ENCODE measurements at places on chromosomes 16 and 17. TPM values are rescaled to one million over a fixed set of nuclear protein-coding genes. Genes with fewer than 3 reads are reported as not detected.

- peak overlapping the region; percentile 33 for H3K4me3 ChIP-seq
- no peaks in the 10 kb centered on the region for H3K36me3 ChIP-seq
- H3K27ac ChIP-seq, result peak overlapping the region; percentile 83
- DNase-seq, result no peak
Observed at GRCh38 chr16:86509759-86510464, 415 bp upstream of the FOXF1 start.

Gene ARRB2
- 17.7 TPM for total RNA-seq

DNA sequence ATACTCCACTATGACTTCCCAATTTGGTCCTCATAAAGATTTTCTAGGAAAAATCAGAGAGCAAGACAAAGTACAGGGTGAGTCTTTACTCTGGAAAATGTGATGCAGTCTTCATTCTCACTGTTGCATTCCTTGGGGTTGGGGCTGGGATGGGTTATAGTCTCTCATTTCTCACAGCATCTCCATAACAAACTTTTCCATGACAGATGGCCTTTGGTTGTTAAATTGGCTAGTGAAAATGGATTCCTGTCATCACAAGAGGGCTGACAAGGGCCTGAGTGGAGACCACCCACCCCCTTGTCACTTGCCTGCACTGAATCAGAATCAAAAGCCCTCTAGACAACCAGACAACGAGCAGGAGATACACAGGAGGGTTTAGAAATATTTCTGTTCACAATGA is 174.6 kb downstream of the AATF start:
- no peak overlapping the region for H3K27ac ChIP-seq
- no peak overlapping the region for H3K4me3 ChIP-seq
- peaks cover 10% of the 10 kb centered on the region for H3K36me3 ChIP-seq
- H3K27me3 ChIP-seq, result no peaks in the 10 kb centered on the region
- peaks cover 7% of the 10 kb centered on the region for H3K4me1 ChIP-seq
- no peak for DNase-seq

Gene OR4D1
- total RNA-seq, result not detected

- H3K36me3 ChIP-seq, result peaks cover 7% of the 10 kb centered on the region
- peaks cover 49% of the 10 kb centered on the region for H3K4me1 ChIP-seq
- peak; percentile 22 for DNase-seq
- peak overlapping the region; percentile 46 for H3K27ac ChIP-seq
Observed at GRCh38 chr16:28534542-28535373, 4.0 kb downstream of the NUPR1 start.

- H3K4me1 ChIP-seq, result peaks cover 7% of the 10 kb centered on the region
- no peaks in the 10 kb centered on the region for H3K27me3 ChIP-seq
- no peak overlapping the region for H3K4me3 ChIP-seq
- no peak for DNase-seq
- no peak overlapping the region for H3K27ac ChIP-seq
- no peaks in the 10 kb centered on the region for H3K36me3 ChIP-seq
Observed at GRCh38 chr16:1870365-1871082, 1.4 kb downstream of the MEIOB start.

DNA sequence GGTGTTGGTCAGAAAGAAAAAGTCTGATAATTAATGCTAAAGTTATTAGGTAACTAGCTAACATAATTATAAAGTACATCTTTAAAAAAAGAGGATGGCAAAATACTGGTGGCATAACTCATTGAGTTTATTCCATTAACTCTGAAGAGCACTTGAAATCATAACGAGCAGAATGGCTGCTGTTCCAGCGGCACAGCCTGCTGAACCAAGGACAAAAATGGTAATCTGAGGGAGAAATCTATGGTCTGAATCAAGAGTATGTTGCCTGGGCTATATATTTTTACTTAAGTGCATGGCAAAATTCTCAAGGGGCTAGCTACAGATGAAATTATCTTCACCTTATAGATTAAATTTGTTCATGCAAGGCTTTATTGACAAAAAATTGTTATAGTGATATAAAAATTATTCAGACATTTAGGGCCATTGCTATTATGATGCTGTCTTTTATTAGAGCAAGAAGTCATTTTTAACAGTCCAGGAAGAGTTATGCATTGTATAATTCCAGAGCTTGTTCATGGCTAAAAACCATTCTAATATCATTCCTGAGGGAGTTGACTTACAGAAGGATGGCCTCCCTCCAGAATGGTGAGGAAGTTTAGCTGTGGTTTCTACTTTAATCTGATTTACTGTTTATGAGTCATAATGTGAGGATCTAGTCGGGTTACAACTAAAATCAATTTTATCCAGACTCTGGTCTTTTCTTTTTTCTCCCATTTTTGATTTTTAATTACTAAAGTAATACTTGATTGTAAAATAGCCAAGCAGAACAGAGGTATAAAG is 41.4 kb upstream of the ANKFN1 start:
- no peak overlapping the region for H3K27ac ChIP-seq
- no peak for DNase-seq
- no peak overlapping the region for H3K4me3 ChIP-seq
- no peaks in the 10 kb centered on the region for H3K4me1 ChIP-seq
- no peaks in the 10 kb centered on the region for H3K36me3 ChIP-seq
- H3K27me3 ChIP-seq, result no peaks in the 10 kb centered on the region

Gene KIAA0753
- 20.8 TPM for total RNA-seq

Gene HS3ST4
- total RNA-seq, result not detected

Gene MYLK3
- 0.10 TPM for total RNA-seq

GRCh38 chr16:16992975-16993765 is 477.6 kb downstream of the XYLT1 start:
- H3K36me3 ChIP-seq, result no peaks in the 10 kb centered on the region
- no peaks in the 10 kb centered on the region for H3K4me1 ChIP-seq
- H3K4me3 ChIP-seq, result no peak overlapping the region

Gene TPSB2
- total RNA-seq, result 11.9 TPM

GRCh38 chr16:75028544-75029135 is 29.8 kb downstream of the ZNRF1 start:
- no peak overlapping the region for H3K4me3 ChIP-seq
- peaks cover 36% of the 10 kb centered on the region for H3K4me1 ChIP-seq
- H3K27me3 ChIP-seq, result no peaks in the 10 kb centered on the region
- H3K36me3 ChIP-seq, result no peaks in the 10 kb centered on the region
- H3K27ac ChIP-seq, result peak overlapping the region; percentile 94

All from thyroid gland (tissue), 4 donors.